ENCODE measurements at places on chromosomes 4 and X. TPM values are rescaled to one million over a fixed set of nuclear protein-coding genes. Genes with fewer than 3 reads are reported as not detected.

The CORIN gene
- total RNA-seq: 0.49 TPM

DNA sequence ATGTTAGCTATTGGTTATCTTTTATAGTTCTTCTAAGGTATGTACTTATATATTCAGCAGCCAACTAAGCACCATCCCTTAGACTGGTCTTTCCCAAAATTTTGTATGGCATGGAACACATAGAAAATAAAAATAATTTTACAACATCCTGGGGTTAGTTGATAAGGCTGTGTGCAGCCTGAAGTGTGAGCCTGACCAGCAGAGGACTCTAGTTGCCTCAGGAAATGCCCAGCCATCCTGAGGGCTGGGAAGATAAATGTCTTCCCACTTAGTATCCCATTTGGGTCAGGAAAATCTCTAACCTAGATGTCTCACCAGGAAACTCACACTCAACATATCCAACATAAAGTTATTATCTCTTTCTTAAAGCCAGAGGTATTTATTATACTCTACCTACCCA lies 251.4 kb upstream of the POF1B start:
- no peak for DNase-seq
- H3K4me3 ChIP-seq: no peak overlapping the region
- no peaks in the 10 kb centered on the region for H3K27me3 ChIP-seq
- no peaks in the 10 kb centered on the region for H3K4me1 ChIP-seq
- no peak overlapping the region for H3K27ac ChIP-seq

The MSANTD1 gene
- total RNA-seq: 0.36 TPM

The OR13H1 gene
- not detected for total RNA-seq

The TFE3 gene
- total RNA-seq: 35.5 TPM

DNA sequence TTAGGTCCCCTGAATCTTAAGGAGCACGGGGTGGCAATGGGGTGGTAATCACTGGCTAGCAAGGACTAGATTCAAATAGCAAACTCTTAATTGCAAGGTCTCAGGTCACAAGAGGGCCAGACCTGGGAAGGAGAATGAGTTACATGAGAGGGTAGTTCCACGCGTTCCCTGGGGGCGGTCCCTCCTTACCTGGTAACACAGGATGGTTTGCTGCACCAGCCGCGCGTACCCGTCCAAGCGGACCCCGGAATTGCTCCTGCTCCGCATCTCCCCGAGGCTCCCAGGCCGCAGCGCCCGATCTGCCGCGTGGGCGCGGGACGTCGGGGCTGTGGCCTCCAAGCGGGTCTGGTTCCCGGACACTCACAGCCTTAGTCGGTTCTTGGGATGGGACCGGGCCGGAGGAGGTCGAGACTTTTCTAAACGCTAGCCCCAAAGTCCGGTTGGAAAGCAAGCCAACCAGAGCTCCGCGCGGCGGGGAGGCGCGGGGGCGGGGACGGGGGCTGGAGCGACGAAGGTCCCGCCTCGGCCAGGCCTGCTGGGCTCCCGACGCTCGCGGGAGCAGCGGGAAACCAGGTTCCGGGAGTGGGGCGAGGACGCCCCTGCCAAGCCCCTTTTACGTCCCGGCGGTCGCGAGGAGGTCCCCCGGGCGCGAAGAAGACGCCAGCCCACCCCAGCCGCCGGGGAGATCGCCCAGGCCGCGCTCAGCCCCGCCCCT lies at the start of gene PHKA2:
Gene PHKA2, minus strand, starts transcription at position 449 of the 715 bp plus-strand sequence. Its CDS starts 182 bp downstream, at position 267.
- H3K36me3 ChIP-seq: no peaks in the 10 kb centered on the region
- H3K27me3 ChIP-seq: no peaks in the 10 kb centered on the region
- peak; percentile 31 for DNase-seq
- peaks cover 10% of the 10 kb centered on the region for H3K4me1 ChIP-seq

- no peak overlapping the region for H3K27ac ChIP-seq
- no peaks in the 10 kb centered on the region for H3K4me1 ChIP-seq
- DNase-seq: peak; percentile 17
- no peaks in the 10 kb centered on the region for H3K27me3 ChIP-seq
Measured at GRCh38 chr4:8537041-8537461, 43.1 kb upstream of the GPR78 start.

DNA sequence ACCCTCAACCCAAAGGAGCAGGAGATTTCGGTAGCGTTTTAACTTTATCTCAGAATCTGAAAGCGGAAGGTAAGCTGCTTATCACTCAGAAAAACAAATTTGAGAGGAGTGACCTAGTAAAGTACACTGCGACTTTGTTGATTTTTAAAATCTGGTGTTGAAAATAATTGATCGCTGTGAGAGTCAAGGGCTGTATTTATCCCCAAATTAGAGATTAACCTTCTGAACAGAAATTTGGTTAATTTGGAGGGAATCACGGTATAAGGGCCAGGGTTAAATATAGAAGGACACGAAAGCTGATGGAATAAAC lies 212 bp downstream of the CLCN4 start:
- H3K4me1 ChIP-seq: peaks cover 4% of the 10 kb centered on the region
- H3K4me3 ChIP-seq: peak overlapping the region; percentile 53
- no peak for DNase-seq
- H3K27me3 ChIP-seq: no peaks in the 10 kb centered on the region
- H3K27ac ChIP-seq: peak overlapping the region; percentile 87

- DNase-seq: peak; percentile 57
- peaks cover 21% of the 10 kb centered on the region for H3K4me1 ChIP-seq
- peak overlapping the region; percentile 79 for H3K4me3 ChIP-seq
- H3K27ac ChIP-seq: peak overlapping the region; percentile 98
Measured at GRCh38 chr4:185536411-185536709, 1.1 kb upstream of the PDLIM3 start.

The CHIC2 gene
- total RNA-seq: 11.9 TPM

DNA sequence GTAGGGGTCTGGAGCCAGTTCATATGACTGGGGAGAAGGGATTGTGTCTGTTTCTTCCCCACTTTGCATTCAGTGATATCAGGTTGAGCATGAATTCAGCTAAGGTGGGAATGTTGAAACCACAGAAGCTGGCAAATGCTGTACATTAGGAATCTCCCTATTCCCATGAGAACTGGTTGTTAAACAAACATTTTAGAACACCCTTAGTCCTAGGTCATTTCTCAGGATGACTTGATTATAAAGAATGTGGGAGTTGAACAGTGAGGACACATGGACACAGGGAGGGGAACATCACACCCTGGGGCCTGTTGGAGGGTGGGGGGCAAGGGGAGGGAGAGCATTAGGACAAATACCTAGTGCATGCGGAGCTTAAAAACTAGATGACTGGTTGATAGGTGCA lies 62.6 kb upstream of the LIMCH1 start:
- no peaks in the 10 kb centered on the region for H3K27me3 ChIP-seq
- no peak overlapping the region for H3K27ac ChIP-seq
- H3K4me3 ChIP-seq: no peak overlapping the region

The PSAPL1 gene
- not detected for total RNA-seq

DNA sequence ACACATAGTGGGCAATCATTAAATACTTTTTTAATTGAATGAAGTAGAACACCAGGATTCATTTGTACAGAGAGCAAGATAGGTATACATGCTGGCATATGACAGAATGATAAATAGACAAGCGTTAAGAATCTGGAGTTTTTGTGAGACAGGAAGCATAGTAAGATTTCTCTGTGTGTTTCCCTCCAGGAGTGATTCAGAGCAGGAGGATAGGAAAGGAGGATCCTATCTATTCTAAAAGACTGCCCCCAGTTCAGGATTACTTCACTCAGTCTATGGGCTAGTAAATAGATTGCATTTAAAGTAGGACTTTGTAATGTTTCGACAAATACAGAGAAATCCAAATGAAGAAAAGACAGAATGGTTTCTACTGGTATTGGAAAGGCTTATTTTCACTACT lies 423.7 kb downstream of the PDGFC start:
- H3K27me3 ChIP-seq: no peaks in the 10 kb centered on the region
- DNase-seq: no peak
- no peaks in the 10 kb centered on the region for H3K36me3 ChIP-seq
- no peaks in the 10 kb centered on the region for H3K4me1 ChIP-seq
- no peak overlapping the region for H3K4me3 ChIP-seq

DNA sequence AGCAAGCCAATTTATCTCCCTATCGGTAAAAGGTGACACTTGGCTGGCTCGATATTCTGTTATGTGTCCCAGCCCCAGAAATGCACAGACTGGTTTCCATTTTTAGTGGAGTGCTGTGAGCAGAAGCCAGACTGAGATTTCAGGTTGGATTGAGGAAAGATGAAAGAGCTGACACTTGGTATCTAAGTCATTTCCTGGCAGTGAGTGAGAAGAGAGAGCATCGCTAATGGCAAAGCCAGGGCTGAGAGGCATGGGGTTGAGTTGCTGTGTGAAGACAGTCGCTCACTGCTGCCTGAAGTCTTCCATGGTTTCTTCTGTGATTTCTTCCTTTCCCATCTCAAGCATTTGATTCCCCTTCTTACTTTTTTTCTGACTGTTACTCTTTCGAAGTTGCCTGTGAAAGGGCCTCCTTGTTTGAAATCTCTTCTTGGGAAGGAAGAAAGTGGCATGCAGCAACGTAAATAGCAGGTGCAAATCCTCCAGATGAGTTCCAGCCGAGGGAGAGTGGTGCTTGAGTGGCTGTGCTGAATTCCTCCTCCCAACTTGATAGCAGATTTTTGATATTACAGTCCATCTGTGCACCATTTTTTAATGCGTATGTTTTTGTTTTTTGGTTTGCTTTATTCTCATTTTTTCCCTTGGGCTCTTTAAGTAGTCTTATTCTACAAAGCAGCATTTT lies 109.2 kb upstream of the LIMCH1 start:
- no peaks in the 10 kb centered on the region for H3K36me3 ChIP-seq
- peak overlapping the region; percentile 7 for H3K4me3 ChIP-seq
- peak overlapping the region; percentile 72 for H3K27ac ChIP-seq
- DNase-seq: no peak
- H3K4me1 ChIP-seq: peaks cover 80% of the 10 kb centered on the region
- no peaks in the 10 kb centered on the region for H3K27me3 ChIP-seq

DNA sequence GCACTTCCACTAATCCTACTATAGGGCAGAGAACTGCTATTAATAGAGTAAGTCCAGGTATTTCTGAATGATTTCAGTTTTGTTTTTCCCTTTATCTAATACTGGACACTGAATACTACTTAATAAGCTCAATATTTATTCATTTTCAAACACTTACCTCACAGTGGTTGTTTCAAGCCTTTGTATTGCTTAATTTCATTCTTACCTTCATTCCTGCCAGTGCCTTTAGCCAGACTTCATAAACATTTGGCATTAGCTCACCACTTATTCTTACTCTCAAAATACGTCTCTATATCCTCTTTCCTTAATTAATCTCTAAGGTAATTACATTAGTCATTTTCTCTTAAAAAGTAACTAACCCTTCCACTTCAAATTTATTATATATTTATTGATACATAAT lies 18.8 kb upstream of the CORIN start:
- no peak for DNase-seq
- H3K36me3 ChIP-seq: peaks cover 7% of the 10 kb centered on the region
- H3K4me1 ChIP-seq: no peaks in the 10 kb centered on the region
- H3K27ac ChIP-seq: no peak overlapping the region

GRCh38 chrX:48468247-48468671 lies 1.8 kb downstream of the SLC38A5 start:
- H3K4me3 ChIP-seq: peak overlapping the region; percentile 10
- no peaks in the 10 kb centered on the region for H3K27me3 ChIP-seq
- DNase-seq: no peak
- H3K36me3 ChIP-seq: no peaks in the 10 kb centered on the region
- no peaks in the 10 kb centered on the region for H3K4me1 ChIP-seq

GRCh38 chr4:106951891-106952290 lies 84.2 kb downstream of the DKK2 start:
- H3K27ac ChIP-seq: no peak overlapping the region
- H3K4me3 ChIP-seq: no peak overlapping the region
- H3K27me3 ChIP-seq: no peaks in the 10 kb centered on the region
- no peak for DNase-seq

GRCh38 chrX:106894978-106895452 lies 8.1 kb downstream of the RIPPLY1 start:
- no peaks in the 10 kb centered on the region for H3K36me3 ChIP-seq
- no peaks in the 10 kb centered on the region for H3K4me1 ChIP-seq
- no peak for DNase-seq
- H3K27me3 ChIP-seq: peaks cover 7% of the 10 kb centered on the region

GRCh38 chrX:30874851-30875250 lies 14.2 kb downstream of the TAB3 start:
- H3K4me3 ChIP-seq: no peak overlapping the region
- H3K27ac ChIP-seq: no peak overlapping the region
- H3K4me1 ChIP-seq: no peaks in the 10 kb centered on the region
- no peaks in the 10 kb centered on the region for H3K36me3 ChIP-seq
- H3K27me3 ChIP-seq: no peaks in the 10 kb centered on the region

The KIAA0232 gene
- 57.7 TPM for total RNA-seq

The LIMCH1 gene
- total RNA-seq: 48.4 TPM

GRCh38 chr4:28092610-28093009 lies 1232.0 kb downstream of the STIM2 start:
- H3K27ac ChIP-seq: no peak overlapping the region
- no peak for DNase-seq
- H3K27me3 ChIP-seq: no peaks in the 10 kb centered on the region
- no peak overlapping the region for H3K4me3 ChIP-seq
- no peaks in the 10 kb centered on the region for H3K4me1 ChIP-seq
